ENCODE measurements at places on chromosomes 6 and 20. TPM values are rescaled to one million over a fixed set of nuclear protein-coding genes. Genes with fewer than 3 reads are reported as not detected.

SYCP2 gene
- 2.4 TPM for total RNA-seq

PLAGL1 gene
- total RNA-seq: 65.5 TPM

GRCh38 chr20:36399147-36399968 is 93.2 kb downstream of the DLGAP4 start:
- no peak for DNase-seq

ARFGEF3 gene
- total RNA-seq: 2.5 TPM

GRCh38 chr6:129486327-129486726 is 223.7 kb downstream of the ARHGAP18 start:
- DNase-seq: no peak

- no peak for DNase-seq
These were observed 375.4 kb upstream of the HS3ST5 start for GRCh38 chr6:114718186-114718585.

DNA sequence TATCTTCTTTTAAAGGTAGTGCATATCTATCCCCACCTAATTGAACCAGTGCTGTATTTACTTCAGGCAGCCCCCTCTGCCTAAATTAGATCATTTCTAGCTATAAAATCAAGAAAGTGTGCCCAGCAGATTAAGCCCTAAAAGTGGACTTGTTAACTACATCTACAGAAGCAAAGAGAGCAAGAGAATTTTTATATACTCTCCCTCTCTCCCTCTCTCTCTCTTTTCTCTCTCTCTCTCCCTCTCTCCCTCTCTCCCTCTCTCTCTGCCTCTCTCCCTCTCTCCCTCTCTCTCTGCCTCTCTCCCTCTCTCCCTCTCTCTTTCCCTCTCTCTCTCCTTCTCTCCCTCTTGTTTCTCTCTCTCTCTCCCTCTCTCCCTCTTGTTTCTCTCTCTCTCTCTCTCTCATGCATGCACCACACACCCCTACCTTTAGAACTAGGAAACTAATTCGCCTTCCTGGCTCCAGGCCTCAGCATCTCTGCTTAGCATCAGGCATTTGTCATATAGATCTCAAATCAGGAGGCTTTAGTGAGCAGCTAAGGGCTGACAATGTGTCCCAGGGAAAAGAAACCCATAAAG is 71.4 kb downstream of the FOXA2 start:
- no peak for DNase-seq

DNA sequence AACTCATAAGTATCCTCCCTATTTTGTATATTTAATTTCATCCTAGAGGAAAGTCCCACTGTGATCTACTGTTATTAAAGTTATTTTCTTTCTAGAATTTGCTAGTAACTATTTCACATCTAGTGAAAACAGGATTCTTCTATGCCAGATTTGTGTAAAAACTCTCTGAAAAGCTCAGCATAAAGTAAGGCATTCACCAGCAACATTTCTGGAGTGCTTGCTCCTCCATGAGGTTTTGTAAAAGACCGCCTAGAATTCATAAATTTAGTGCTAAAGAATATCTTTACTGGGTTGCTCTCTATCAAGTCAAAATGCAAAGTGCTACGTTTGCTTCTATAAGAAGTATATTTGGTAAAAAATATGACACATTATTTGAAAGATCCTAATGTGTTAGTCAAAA is 173.5 kb upstream of the IRAK1BP1 start:
- DNase-seq: no peak

SPTLC3 gene
- total RNA-seq: 12.1 TPM

- no peak for DNase-seq
These were observed 46.7 kb upstream of the FNDC1 start for GRCh38 chr6:159122453-159122852.

COL20A1 gene
- total RNA-seq: not detected

- DNase-seq: peak; percentile 52
These were observed 571.0 kb upstream of the NOX3 start for GRCh38 chr6:156026486-156027247.

DSP gene
- total RNA-seq: 4.1 TPM

Data from aorta (tissue), 5 donors.